ENCODE measurements at places on chromosomes 2 and 18.

GRCh38 chr18:77113361-77114151, 19.0 kb downstream of the MBP start:
- DNase-seq, result no peak

- DNase-seq, result no peak
These were observed 217.6 kb downstream of the TMEM182 start for GRCh38 chr2:102979429-102979828.

DNA sequence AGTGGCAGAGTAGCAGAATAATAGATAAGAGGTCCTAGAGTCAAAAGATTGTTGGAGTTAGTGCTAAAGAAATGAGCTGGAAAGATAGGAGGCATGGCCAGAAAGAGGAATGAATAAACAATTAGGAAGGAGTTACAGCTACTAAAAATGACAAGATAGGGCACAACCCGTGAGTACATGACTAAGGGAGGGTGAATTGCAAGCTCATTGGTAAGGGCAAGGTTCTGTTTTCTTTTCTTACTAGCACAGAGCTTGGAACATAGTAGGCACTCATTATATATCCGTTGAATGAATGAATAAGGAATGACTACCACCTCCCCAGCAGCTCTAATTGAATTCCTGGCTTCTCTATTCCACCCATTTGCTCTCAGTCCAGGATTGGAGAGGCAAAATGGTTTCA, 5.7 kb upstream of the MARCO start:
- no peak for DNase-seq

DNA sequence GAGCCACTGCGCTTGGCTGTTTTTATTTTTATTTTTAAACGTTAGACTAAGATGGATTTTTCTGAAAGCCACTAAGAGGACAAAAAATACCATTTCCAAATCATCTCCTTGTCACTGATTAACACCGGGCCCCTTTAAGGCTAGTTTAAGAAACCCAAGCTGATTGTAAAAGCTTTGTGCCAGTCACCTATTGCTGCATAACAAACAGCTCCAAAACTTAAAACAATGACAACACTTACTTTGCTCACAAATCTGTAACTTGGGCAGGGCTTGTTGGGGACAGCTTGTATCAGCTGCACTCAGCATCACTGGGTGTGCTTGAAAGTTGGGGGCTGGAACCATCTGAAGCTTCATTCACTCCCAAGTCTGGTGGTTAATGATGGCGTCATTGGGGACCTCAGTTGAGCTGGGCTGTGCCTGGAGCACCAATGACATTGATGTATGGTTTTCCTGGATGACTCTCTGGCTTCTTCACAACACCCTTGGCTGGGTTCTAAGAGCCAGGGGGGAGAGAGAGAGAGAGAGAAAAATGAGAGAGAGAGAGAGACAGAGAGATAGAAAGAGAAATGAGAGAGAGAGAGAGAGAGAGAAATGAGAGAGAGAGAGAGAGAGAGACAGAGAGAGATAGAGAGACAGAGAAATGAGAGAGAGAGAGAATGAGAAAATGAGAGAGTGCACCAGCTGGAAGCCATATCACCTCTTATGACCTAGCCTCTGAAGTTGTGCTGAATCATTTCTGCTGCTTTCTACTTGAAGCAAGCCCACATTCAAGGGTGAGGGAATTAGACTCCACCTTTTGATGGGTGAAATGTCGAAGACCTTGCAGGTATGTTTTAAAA, 26.0 kb upstream of the ATG16L1 start:
- no peak for DNase-seq

- DNase-seq, result no peak
These were observed 19.3 kb downstream of the CTAGE1 start for GRCh38 chr18:22398464-22398863.

DNA sequence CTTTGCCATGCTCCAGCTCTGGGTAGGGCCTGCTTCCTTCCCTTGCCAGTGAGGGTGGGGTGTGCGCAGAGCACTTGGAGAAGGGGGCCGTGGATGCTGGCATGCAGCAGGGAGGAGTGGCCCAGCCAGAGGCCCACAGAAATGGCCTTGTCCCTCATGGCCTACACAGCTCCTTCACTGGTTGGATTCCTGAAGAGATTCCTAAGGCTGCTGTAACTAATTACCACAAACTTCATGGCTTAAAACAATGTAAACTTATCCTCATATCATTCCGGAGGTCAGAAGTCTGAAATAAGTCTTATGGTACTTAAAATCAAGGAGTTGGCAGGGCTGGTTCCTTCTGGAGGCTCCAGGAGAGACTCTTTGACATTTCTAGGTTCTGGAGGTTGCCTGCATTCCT, 195.2 kb downstream of the GLI2 start:
- DNase-seq, result no peak
